ENCODE measurements at places on chromosomes 2 and 18.

DNA sequence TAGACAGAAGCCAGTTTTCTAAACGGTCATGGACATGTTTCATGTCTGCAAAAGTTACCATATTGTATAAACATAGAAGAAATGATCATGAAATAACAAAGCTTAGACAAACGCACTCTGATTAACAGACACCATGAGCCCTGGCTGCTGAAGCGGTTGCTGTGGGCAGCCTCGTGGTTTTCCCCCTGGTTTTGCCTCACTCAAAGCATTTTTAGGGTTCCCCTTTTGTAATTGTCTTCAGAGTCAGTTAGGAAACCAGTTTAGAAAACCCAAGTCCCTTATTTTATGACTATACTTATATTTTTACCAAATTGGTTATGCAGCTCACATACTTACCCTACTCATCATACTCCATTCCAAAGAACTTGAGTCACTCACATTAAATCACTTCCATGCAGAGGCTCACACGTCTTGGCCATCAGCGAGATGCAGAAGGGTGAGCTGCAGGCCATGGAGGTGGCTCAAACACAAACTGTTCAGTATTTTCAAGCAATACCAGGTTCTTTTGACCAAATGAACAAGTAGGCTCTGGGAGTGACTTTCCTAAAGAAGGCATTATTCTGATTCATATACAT lies 105.6 kb upstream of the SALL3 start:
- peak; percentile 62 for DNase-seq

DNA sequence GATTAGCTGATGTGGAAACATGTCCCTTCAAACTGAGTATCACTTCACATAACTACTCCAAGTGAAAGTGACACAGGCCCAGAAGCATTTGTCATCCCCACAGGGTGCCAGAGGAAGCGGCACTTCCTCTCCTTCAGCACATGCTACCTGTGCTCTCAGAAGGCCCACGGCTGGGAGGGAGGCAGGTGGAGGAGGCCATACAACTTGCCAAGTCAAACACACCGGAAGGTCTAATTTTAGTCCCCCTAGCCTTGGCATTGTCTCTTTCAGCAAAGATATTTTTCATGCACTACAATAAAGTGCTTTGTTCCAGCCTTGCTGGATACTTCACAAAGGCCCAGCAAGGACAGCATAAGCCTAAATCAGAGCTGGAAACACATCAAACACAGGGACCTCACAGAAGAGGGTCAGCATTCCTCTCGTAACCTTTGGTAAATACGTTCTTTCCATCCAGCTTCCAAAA lies 38.0 kb downstream of the VSNL1 start:
- no peak for DNase-seq

DNA sequence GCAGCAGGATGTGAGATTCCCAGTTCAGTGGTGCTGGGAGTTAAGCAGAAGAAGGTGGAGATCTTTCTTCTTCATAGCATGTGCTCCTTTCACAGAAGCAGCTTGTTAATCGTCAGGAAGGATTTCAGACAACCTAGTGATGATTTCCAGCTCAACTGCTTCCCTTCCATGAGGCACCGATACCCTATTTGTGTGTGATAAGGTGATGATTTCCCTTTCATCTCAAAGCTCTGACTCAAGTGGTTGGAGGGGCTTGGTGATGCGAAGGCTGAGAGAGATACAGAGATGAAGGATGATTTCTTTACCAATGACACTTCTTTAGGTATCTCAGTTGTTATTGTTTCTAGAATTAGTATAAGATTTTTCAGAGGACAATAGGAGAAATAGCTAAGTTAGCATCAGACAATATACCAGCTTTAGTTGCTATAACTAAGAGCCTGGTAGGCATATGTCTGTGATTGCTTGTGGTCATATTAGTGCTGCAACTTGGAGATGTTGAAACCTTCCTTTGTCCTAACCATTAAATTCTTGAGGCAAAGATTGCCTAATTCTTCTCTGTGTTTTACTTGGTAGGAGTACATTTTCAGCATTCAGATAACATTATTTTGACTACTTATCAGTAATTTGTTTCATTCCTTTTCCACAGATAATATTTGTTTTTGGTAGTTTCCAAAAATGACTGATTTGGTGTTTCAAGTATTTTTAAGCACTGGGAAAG lies 111.3 kb downstream of the PLCL1 start:
- no peak for DNase-seq

DNA sequence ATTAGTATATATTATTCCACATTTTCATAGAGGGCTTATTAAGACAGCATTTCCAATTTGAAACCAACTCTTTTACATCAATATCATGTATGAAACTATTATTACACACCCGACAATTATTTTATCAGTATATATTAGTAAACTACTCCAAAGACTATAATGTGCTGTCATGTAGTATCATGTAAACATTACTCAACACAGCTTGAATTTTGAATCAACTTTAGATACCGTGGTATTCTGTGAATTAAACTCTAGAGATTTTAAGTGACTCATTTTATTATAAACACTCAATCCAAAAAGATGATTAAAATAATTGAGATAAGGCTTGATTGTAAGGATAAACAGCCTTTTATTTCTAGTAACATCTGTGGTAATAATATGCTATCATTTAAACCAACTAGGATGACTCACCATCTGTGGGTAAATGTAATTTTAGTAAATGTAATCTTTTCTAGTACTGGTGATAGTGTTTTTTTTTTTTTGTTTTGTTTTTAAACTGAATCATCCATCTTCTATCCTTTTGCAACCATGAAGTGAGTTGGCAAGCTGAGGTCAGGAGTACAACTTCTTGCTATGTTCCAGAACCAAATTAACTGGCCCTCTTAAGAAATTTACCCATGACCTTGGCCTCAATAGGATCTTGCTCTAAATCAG lies 144.3 kb upstream of the SMAD7 start:
- DNase-seq, result peak; percentile 73

GRCh38 chr2:236503583-236503982 lies 66.0 kb upstream of the ACKR3 start:
- DNase-seq, result no peak

DNA sequence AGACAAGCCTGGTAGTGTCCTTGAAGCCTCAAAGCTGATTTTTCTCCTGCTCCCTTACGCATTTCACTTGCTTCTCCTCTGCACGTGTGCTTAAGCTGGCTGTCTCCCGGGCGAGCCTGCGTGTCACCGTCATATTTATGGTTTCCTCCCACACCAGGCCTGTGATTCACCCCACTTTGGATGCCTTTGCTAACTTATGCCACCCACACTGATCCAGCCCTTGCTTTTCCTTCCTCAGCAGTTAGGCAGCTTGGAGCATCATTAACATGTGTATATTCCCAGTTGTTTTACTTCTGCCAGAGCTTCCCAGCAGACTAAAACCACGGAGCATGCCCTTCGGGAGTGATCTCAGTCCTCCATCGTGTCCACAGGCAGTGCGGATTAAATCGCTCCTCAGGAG lies 2.2 kb downstream of the ST3GAL5 start:
- DNase-seq, result peak; percentile 96

GRCh38 chr2:11828933-11829323 lies 82.5 kb downstream of the LPIN1 start:
- DNase-seq, result no peak

DNA sequence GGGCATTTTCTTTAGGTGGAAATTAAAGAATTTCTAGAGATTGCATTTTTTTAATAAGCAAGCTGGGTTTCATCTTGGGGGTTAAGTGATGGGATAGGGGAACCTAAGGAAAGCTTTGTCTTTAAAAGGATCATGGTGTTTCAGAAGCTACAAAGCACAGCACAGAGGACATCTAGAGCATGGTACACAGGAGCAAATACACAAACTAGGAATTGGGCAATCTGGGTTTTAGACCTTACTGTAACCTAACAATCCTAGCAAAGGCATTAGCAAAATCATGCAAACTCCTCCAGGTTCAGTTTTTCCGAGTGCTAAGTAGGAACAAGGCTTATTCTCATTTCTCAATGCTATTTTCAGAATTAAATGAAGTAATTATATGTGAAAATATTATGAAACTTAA lies 134.1 kb downstream of the CD226 start:
- no peak for DNase-seq

- DNase-seq, result no peak
These were observed 37.5 kb downstream of the RTP5 start for GRCh38 chr2:241906826-241907570.

GRCh38 chr2:82819951-82820350 lies 1639.1 kb downstream of the SUCLG1 start:
- DNase-seq, result no peak

DNA sequence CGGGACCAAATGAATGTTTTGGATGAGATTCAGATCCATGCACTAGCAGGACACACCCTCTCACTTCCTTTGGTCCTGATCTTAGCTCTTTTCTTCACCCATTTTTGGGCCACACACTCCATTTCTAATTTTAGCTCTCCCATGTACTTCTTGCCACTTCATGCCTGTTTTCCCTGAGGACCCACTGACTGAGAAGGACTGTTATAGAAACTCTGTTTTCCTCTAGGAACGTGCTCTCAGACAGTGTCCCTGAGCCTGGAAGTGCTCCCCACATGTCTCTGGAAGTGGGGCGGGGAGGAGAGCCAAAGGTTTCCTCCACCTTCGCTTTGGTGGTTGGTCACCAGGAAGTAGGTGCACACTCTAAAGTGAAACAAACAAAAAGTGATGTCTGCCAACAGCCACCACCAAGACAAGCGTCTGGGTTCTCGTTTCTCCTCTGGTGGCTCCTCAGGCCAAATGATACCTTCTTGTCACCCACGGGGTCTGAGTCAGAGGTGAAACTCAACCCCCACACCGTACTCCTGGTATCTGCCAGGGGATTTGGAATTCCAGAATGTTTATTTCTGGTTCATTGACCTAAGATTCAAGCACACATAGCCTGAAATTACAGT lies 74.7 kb downstream of the MERTK start:
- peak; percentile 53 for DNase-seq

GRCh38 chr2:71545572-71546274 lies 92.4 kb downstream of the DYSF start:
- peak; percentile 75 for DNase-seq

GRCh38 chr18:36296650-36297416 lies 680 bp upstream of the FHOD3 start:
- DNase-seq, result peak; percentile 80

DNA sequence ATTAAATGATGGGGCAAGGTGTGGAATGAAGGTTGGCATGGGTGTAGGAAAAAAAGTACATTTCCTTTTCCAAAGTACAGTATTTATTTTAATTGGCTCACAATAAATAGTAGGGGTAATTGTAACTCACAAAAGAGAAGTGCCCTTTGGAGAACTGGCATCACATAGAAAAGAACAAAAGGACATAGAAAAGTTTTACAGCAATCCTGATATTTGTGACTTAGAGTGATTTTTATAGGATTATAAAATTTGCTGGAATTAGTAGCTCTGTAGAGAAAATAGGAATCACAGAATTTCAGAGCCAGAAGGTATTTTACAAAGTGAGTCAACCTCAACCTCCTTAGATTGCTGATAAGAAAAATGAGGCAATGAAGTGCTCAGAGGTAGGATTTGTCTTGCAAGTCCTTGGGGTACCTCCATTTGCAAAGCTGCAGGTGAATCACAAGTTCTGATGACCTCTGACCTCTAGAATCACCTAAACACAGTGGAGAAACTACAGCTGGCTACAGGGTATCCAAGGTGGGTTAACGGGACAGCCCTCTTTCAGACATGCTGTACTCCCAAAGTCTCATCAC lies 133.6 kb downstream of the SOCS6 start:
- DNase-seq, result peak; percentile 30

DNA sequence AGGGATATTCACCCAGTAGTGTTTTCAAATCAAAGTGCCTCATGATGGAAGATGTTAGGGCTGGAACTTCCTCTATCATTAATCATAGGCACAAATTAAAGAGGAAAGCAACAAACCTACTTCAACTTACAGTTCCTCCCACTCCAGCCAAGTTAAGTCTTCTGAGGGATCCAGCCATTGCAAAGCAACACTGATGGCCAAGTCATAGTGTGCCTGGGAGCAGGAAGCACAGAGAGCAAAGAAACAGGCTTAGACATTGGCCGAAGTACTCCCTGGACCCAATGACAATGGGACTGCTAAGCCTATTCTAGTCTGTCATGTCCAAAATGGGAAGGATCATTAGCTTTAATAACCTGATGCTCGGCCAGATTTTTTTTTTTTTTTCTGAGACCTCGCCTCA lies 7.0 kb downstream of the C2orf80 start:
- no peak for DNase-seq

GRCh38 chr18:27621236-27621890 lies 436.3 kb upstream of the CHST9 start:
- no peak for DNase-seq

GRCh38 chr18:45828917-45829811 lies 3.7 kb downstream of the SIGLEC15 start:
- no peak for DNase-seq

- no peak for DNase-seq
These were observed 15.3 kb downstream of the UPP2 start for GRCh38 chr2:158116936-158117335.

DNA sequence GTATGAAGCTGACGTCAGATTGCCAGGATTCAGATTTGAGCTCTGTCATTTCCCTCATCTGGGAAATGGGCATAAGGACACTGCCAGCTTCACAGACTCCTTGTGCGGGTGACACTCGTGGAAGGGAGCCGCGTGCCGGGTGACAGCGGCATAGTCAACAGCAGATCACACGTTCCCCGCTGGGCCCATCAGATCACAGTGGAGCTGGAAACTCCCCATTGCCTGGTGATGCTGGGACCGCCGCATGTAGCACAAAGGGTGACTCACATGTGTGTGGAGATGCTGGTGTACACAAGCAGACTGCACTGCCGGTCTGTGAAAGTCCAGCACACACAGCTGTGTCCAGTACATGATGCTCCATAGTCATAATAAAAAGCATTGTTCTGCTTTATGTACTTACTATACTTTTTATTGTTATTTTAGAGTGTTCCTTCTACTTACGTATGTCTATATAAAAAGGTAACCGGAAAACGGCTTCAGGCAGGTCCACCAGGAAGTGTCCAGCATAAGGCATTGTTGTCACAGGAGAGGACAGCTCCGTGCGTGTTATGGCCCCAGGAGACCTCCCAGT lies 31.8 kb downstream of the SALL3 start:
- peak; percentile 78 for DNase-seq

DNA sequence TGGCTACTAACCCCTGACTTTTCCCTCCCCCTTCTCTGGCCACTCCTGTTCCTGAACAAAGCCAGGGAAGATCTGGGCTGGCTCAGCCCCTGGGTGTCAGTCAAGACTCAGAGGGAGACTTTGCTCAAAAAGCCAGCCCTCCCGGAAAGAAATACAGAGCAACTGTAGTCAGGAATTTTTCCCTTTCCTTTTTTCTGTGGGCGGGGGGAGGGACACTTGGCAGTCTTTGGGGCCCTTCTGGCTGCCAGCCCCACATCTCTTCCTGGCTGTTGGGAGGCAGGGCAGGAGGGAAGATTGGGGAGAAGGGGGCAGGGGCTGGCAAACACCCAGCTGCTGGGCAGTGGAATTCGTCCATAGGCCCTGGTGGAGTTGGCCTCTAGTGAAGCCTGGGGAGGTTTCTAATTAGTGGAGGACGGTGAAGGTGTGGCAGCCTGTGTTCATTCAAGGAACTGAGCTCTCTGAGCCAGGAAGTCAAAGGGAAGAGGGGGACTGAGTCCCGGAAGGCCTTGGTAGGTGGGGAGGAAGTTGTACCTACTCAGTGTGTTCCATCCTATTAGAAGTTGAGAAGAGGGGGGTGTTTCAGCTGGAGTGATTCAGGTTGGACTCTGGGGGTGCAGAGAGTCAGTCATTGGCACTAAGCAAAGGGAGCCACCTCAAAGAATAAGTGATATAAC lies 10.9 kb downstream of the IGFBP2 start:
- no peak for DNase-seq

Data from Daoy (cell line).